ENCODE measurements at places on chromosomes 13 and 19. TPM values are rescaled to one million over a fixed set of nuclear protein-coding genes. Genes with fewer than 3 reads are reported as not detected.

DNA sequence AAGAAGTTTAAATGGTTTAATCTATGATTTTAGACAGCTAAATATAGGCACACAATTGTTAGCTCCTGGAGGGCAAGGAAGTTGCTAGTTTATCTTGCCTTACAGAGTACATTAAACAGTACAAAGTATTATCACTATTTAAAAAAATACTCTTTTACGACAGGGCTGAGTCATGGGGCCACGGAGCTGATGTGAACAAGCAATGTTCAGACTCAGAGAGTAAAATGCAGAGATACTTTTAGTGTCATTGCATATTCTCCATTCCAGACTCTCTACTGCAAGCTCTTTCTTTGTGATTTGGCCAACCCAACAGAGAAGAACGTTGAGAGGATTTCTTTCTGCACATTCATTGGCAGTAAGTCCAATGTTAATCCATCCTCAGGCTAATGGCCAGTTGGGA lies 352.4 kb downstream of the SPRY2 start:
- DNase-seq, result no peak

DNA sequence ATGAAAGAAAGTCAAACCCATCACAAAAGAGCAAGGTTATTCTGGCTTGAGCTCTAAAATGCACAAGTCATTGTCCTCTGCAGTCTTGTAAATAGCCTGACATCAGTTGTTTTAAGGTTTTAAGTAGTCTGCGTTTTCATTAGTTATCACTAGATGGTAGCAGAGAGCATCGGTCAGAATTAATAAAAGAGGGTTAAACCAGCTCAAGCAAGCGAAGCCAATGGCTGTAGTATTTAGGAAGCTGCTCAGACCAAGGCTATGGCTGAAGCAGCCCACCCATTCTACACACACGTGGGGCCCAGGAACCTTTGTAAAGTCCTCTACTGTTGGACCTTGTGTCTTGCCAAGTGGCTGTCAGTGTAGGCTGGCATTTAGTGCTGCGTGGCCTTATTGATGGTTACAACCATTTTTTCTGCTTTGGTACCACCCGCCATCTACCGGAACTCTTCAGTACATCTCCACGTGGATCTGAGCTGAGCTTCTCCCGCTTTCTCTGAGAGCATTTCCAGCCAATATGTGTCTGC lies 13.3 kb upstream of the ZNF57 start:
- no peak for DNase-seq

GRCh38 chr13:39498471-39499114 lies 104.4 kb downstream of the LHFPL6 start:
- DNase-seq, result no peak

DNA sequence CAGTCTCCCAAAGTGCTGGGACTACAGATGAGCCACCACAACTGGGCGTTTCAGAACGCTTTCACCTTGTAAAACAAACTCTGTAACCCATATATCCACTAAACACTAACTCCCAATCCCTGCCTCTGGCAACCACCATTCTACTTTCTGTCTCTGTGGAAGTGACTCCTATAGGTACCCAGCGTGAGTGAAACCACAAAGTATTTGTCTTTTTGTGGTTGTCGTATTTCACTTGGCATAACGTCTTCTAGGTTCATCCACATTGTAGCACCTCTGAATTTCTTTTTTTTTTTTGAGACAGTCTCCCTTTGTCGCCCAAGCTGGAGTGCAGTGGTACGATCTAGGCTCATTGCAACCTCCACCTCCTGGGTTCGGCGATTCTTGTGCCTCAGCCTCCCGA lies 44.8 kb downstream of the BRD4 start:
- DNase-seq, result no peak

- no peak for DNase-seq
Measured at GRCh38 chr13:113258321-113259054, 38.6 kb upstream of the LAMP1 start.

LIPE gene
- total RNA-seq, result 12.8 TPM

LRFN3 gene
- 31.5 TPM for total RNA-seq

Data from progenitor cell of endocrine pancreas (in vitro differentiated cells).